ENCODE measurements at places on chromosomes 2 and 18. TPM values are rescaled to one million over a fixed set of nuclear protein-coding genes. Genes with fewer than 3 reads are reported as not detected.

ATF2 gene
- polyA plus RNA-seq: 65.1 TPM

ACMSD gene
- 40.8 TPM for polyA plus RNA-seq

DLGAP1 gene
- 5.1 TPM for polyA plus RNA-seq

ALK gene
- 0.22 TPM for polyA plus RNA-seq

TMEM163 gene
- 2.0 TPM for polyA plus RNA-seq

PLEK gene
- 6.4 TPM for polyA plus RNA-seq

RAB3GAP1 gene
- polyA plus RNA-seq: 48.9 TPM

KCNS3 gene
- polyA plus RNA-seq: 11.6 TPM

DNA sequence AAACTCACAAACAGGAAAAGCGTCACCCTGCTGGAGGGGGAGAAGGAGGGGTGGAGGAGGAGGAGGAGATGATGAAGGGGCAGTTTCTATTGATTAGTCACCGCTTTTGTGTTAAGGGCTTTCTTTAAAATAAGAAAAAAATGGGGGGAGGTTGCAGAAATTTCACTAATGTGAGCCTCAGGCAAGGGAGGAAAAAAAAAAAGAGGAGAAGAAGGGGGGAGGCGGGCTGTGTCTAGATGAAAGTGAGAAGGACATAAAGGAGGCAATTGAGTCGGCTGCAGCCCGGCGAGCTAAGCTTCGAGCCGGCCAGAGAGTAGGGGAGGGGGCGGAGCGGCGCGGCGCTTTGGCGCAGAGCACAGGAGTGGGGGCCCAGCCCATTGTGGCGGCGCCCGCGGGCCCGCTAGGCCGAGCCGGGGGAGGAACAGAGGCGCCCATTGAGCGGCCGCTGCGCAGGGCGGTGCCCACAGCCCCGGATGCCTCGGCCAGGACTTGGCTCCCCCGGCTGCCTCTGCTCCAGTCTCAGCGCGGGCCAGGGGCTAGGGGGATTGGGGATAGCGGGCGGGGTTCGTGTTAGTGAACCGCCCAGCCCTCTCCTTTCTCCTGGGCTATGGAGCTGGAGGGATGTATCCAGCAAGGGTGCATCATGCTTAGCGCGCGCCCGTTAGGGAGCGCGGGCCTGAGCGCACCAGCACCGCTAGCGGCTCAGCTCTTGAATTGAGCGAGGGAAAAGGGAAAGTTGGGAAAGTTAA lies 7.9 kb downstream of the PAX3 start:
- DNase-seq: no peak

DNA sequence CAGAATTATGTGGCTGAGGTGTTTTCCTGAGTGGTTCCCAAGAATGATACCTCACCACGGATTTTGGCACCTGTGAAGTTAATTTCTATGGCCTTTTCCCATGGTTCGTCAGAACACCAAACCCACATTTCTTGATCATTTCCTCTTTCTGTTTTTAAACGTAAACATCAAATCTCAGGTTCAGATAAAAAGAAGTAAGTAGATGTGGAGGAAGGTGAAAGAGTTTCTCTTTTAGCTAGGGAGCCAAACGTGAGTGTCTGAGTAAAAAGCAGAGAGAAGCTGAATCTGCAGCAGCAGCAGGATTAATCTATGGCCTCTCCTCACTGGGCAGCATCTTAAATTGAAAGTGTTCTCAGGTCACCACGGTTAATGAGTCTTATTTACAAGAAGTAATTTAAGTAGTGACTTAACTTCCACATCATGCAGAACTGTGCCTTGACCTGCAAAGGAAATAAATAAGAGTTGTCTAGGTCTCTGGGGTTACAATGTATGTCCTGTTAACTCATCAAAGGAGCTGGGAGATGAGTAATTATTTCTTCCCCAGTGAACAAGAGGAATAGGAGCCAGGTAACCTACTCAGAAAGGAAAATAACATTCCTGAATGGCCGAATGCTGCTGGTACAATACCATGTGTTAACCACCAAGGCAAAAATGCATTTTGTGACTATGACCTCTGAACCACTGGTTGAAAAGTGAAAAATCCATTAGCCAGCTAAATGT lies 139.6 kb upstream of the NETO1 start:
- peak; percentile 38 for DNase-seq

DNA sequence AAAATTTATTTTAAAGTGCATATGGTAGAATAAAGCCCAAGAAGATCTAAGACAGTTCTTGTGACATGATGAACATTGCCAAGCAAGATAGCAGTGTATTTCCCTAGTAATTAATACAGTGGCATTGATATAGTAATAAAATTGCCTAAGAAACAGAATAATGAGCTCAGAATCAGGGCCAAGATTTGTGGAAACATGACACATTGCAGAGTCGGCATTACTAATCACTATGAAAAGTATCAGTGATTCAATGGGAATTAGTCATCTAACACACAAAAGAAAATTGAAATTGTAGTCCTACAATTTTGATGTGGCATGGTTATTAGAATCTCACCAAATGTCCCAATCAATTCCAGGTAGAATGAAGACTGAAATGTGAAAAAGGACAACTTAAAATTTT lies 243.0 kb upstream of the CYRIA start:
- DNase-seq: no peak

DNA sequence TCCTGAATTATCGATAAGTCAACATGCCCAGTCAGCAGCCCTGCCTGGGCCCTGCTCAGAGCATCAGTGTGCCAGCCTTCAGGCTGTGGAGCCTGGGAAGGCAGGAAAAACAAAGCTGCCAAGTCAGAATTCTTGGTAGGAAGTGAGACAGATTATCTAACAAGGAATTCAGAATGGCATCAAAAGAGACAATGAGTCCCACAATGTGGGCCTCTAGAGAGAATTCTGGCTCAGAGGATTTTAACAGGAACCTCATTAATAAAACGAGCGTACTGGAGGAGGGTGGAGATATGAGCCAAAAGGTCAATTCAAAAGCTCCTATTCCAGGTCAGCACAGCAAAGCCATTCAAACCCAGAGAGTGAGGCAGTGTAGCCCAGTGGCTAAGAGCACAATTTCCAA lies 327.6 kb upstream of the MMADHC start:
- DNase-seq: no peak

DNA sequence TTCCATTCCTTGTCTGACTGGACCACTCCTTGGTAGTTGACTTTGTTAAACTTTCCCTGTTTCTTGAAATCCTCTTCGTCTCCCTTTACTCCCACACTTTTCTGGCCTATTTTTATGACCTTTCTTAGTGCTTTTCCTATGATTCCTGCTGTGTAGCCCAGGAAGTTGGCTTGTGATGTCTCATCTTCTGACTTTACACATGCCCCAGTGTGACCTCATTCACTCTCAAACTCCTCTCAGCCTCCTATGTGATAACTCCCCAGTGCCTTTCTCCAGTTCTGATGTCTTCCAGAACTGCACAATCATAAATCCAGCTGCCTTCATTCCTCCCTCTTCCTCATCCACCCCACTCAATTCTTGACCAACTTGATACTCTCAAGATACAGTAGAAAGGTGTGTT lies 407.6 kb downstream of the TGIF1 start:
- no peak for DNase-seq

GRCh38 chr2:33528441-33528950 lies 52.0 kb downstream of the RASGRP3 start:
- DNase-seq: no peak

GRCh38 chr2:72138921-72139381 lies 8.7 kb downstream of the CYP26B1 start:
- DNase-seq: no peak

DNA sequence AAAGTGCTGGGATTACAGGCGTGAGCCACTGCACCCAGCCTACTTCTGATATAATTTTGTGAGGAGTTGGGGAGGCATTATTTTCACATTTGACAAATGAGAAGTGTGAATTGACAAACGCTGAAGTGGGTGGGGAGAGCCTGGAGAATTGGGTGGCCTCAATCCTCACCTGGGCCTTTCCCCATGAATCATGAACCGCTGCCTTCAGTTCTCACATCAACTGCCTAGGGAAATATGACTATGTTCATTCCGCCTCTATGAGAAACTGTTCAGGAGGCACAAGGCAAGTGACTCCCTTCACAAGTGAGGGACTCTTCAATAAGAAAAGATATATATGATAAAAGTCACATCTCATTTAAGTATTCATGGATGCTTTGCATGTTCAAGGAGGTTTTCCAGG lies 96.6 kb upstream of the RND3 start:
- no peak for DNase-seq

- no peak for DNase-seq
These were observed 47.4 kb downstream of the SLC35F5 start for GRCh38 chr2:113709022-113709421.

DNA sequence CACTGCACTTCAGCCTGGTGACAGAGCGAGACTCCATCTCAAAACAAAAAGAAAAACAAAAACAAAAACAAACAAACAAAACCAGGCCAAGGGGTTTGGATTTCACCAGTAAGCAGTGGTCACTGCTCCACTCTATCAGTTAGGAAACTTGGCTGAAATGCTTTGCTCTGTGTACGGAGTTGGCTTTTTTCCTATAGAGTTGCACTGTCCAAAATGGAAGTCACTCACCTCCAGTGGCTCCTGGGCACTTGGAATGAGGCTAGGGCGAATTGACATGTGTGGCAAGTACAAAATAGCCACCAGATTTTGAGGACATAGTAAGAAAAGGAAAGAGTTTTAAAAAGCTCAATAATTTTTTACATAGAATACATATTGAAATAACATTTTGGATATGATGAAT lies 228.7 kb downstream of the LOXHD1 start:
- no peak for DNase-seq

DNA sequence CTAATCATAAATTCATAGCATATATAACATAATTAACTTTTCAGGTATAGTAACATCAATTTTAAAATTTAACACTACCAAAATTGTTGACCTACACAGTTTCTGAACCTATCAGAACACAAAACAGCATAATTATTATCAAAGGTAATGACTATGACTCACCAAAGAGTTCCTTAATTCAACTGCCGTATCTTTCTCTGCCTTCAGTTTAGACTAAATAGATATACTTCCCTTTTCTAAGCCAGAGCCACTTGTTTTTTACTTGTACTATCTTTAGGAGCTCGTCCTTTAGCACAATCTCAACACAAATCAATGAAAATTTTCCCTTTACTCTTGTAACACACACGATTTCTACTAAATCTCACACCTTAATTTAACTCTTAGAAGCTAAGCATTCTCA lies 54.4 kb downstream of the CCDC88A start:
- no peak for DNase-seq

- no peak for DNase-seq
These were observed 70.2 kb upstream of the DSC1 start for GRCh38 chr18:31232775-31233424.

GRCh38 chr18:49207361-49207760 lies 253.1 kb downstream of the DYM start:
- DNase-seq: no peak

DNA sequence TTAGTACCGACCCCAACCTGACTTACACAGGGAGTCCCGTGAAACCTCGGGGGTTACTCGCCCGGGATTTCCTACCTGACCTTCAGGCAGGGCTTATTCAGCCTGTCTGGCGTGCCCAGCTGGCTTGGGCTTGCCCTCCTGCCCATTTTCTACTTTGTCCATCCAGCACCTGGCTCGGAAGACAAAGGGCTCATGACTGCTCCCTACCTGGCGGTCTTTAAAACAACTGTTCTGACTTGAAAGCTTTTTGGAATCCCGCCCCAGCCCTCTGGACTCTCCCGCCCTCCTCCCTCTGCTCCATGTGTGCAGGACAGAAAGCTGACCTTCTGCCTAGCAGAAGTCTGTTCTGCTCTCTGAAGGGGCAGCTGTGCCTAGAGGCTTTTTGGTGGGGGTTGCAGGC lies 43.1 kb downstream of the ACKR3 start:
- DNase-seq: no peak

DNA sequence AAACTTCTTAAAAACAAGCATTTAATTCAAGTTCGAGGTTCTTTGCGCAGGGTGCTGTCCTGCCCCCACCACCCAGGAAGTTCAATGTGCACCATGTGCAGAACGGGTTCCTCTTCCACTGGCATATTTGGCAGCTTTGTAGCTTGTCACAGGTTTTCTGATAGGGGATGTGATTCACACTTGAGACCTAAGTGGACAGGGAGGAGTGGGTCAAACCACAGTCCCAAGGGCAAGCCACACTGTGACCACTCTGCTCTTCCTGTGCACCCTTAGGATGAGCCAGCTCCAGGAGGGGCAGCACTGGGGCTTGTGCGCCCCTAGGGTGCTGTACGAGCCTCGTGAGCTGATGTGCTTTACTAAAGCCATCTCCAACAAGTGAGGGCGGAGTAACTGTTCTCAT lies 82.5 kb downstream of the TGFA start:
- DNase-seq: no peak

Data from renal pelvis (tissue), 12 donors.